ENCODE measurements at places on chromosomes 4 and X.

DNA sequence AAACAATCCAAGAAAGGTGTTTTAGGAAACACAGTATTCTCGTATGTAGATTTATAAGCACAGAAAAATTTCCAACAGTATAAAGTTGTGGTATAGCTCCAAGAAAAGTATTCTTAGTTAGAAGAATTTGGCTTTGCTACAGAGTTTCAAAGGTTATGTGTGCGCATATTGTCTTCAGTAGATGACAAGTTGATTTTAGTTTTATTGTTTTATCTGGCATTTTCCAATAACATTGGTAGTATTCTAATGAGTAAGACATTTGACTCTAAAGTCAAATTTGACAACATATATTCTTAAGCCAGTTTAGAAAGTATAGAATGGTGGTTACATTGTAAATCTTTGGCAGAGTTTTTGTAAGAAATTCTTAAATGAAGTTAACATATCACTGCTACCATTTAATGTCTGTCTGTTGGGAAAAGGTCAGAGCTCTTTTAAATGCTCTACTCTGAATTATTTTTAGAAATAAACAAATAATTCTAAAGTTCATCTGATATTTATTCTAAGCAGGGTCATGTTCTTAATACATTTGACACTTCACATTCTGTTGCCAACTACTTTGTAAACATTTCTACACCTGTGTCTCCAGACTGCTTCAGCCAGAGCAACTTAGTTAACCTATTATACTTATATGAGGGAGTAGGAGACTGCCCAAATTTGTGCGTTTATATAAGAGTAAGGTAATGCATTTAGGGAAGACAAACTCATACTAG, 30.0 kb downstream of the CLCN3 start:
- DNase-seq: no peak

- DNase-seq: no peak
These were observed 154.2 kb upstream of the TBL1X start for GRCh38 chrX:9310616-9311015.

- no peak for DNase-seq
These were observed 128.8 kb downstream of the ASMT start for GRCh38 chrX:1743663-1744062.

GRCh38 chr4:8541981-8542715, 38.0 kb upstream of the GPR78 start:
- no peak for DNase-seq

GRCh38 chr4:29581457-29581856, 1138.7 kb upstream of the PCDH7 start:
- DNase-seq: no peak

Measured in stimulated activated naive CD4-positive, alpha-beta T cell (primary cell).